ENCODE measurements at places on chromosomes 13 and 19.

- DNase-seq, result no peak
These were observed 659 bp downstream of the GNA11 start for GRCh38 chr19:3094601-3095440.

DNA sequence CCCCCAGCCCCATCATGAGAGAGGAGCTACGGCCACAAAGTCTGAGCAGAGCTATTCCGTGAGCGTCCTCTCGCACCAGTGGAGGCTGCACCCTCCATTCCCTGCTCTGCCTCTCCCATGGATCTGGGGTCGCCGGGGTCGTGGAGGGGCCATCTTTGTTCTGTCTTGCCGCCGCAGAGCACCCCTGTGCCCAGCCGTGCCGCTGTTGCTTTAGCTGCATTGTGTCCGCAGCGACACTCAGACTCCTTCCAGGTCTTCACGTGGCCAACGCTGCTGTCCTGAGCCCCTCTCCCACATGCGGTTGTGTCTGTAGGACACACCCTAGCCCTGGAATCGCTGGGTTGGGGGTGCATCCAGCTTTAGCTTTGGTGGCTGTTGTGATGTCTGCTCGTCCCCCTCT is 15.8 kb downstream of the YIPF2 start:
- DNase-seq, result no peak

GRCh38 chr19:50562329-50562728 is 5.9 kb downstream of the LRRC4B start:
- no peak for DNase-seq

- DNase-seq, result no peak
These were observed 4.1 kb upstream of the CDC16 start for GRCh38 chr13:114230575-114230974.

- DNase-seq, result no peak
These were observed 92.1 kb downstream of the GADD45B start for GRCh38 chr19:2567996-2568395.

DNA sequence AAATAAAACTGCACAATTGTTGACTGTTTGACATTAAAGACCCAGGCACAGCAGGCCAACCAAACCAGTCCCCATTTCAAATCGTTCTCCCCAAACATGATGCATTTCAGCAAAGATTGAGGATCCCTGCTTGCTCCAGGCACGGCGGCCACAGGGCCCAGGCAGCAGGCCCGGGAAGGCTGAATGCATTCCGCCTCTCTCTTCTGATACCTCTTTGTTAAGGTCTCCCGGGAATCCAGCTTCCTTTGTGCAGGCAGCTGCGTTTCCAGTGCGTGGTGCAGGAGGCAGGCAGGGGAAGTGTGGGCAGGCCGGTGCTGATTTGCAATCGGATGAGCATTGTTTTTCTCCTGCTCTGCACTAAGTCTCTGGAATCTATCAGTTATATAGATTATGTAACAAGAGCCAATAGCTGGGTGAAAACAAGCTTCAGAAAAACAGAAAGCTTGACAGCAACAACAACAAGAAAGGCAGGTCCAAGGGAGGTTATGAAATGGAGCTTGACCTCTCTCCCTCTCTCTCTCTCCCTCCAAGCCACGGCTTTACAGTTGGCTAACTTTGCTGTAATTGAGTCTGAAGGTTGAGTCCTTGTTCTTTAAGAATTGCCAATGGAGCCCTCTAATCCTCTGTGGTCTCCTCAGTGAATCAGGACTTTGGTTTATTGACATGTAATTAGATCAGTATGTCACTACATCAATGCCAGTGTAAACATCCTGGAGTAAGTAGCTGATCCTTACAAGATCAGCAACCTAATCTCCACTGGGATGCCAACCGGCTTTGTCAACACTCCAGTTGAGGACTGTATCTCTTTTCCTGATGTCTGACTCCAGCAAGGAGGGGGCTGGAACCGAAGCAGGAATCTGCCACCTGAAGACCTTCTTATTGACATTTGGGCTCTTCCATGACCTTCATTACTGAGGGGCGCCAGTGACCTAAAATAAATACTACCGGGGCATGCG is 338.0 kb downstream of the TEX29 start:
- no peak for DNase-seq

- DNase-seq, result no peak
These were observed 14.8 kb downstream of the SMIM24 start for GRCh38 chr19:3465552-3465951.

DNA sequence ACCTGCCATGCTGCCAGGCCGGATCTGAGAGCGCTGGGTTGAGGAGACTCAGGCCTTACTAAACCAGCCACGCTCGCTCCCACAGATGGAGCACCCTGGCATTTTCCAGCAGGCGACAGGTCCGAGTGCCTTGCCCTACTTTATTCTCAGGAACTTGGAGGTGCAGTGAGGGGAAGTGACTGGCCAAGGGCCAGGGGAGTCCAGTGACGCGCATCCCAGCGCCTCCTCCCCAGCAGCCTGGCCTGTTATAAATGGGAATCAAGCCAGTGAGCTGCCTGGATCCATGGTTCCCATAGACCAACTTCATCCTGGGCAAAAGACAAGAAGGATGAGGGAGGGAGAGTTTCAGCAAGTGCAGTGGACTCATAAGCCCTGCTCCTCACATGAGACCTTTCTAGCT is 35.5 kb downstream of the TMED1 start:
- no peak for DNase-seq

GRCh38 chr13:109615721-109616420 is 170.5 kb downstream of the IRS2 start:
- DNase-seq, result no peak

DNA sequence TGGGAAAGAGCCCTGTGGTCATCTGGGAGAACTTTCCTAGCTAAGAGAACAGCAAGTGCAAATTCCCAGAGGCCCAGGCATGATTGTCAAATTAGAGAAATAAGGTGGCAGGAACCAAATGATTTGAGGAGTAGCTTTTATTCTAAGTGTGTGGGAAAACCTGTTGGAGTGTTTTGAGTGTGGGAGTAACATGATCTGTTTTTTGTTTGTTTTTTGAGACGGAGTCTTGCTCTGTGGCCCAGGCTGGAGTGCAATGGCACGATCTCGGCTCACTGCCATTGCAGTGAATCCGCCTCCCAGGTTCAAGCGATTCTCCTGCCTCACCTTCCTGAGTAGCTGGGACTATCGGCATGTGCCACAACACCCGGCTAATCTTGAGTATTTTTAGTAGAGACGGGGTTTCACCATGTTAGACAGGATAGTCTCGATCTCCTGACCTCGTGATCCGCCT is 2.4 kb downstream of the SAE1 start:
- no peak for DNase-seq

DNA sequence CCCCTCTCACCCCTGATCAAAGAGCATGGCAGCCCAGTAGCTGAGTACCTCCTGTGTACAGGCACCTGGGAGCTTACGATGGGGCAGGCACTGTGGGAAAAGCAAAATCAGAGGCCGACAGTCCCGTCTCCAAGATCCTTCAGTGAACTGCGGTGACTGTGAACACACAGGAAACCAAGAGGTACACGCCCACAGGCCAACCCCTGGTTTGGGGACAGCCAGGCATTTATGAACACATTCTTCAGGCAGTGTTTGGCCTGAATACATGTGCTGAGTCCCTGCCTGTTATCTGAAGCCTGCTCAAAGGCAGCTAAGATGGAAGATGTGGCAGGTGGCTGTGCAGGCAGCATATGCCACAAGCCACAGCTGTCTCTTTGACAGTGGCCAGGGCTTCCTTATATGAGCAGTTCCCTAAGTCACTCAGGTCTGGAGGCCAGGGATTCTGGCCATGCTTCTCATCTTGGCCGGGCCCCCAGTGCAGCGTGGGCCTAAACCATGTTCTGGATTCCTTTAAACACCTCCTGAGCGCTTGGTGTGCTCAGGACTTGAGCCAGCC is 123.6 kb downstream of the UQCRFS1 start:
- DNase-seq, result no peak

GRCh38 chr19:37738371-37738770 is 18.8 kb upstream of the ZNF607 start:
- no peak for DNase-seq

GRCh38 chr13:46778890-46779289 is 18.1 kb downstream of the ESD start:
- no peak for DNase-seq

DNA sequence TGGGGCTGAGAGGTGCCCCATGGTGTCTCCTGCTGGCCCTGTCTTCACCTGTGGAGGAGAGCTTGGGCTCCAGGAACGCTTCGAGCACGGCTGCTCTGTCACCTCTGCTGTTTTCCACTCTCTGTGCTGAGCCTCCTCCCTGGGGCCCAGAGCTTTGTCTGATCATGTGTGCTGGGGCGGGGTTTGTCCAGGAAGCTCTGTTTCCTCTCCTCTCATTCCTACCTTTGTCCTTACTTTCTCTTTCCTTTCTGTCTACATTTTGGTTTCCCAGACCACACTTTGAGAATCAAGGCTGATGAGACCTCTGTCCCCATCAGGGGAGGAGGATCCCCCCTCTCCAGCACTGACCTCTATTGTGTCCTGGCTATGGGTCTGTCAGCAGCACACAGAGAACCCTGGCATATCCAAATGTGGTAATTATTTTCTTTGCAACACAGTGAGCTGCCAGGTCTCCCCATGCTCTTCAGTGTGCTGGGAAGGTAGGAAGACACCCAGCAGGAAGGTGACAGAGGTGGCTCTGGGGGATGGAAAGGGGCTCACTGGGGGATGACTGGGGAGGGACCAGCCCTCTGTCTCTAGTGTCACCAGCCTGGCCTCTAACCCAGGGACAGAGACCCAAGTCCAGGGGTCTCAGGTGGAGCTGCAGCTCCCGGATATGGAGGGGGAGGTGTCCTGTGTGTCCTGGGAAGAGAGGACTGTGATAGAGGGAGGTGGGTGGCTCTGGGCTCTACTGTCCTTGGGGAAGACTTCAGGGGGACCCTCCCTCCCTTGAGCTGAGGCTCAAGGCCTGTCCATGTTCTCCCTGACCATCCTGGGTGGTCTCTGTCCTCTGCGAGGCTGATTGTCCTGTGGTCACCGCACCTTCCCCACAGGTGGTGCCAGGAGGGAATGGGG is at the start of gene CEACAM1:
CEACAM1 (minus strand) TSS at position 128 of the 894 bp plus-strand sequence; CDS start at position 21, 107 bp downstream.
- peak; percentile 50 for DNase-seq

DNA sequence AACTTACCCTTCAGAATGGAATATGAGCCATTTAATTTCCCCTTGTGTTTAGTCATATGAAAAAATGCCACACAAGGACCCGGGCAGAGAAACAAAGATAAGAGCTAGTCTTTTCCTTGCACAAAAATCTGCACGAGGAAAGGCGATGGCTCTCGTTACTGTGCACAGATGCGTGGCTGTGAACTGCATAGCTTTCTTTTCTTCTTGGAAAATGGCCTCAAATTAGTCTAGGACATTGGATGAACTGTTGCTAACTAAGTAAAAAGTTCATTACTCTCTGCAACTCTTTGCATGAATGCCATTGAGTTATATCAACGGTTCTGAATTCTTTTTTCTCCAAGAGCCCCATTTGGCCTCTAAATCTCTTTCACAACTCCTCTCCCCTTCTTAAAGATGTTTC is 125.2 kb downstream of the COG6 start:
- no peak for DNase-seq

GRCh38 chr19:4374498-4375163 is 25.7 kb downstream of the SH3GL1 start:
- DNase-seq, result no peak

GRCh38 chr19:32718286-32718685 is 1.3 kb upstream of the TDRD12 start:
- DNase-seq, result no peak

- no peak for DNase-seq
These were observed 5.4 kb upstream of the ZNF765 start for GRCh38 chr19:53389571-53389970.

DNA sequence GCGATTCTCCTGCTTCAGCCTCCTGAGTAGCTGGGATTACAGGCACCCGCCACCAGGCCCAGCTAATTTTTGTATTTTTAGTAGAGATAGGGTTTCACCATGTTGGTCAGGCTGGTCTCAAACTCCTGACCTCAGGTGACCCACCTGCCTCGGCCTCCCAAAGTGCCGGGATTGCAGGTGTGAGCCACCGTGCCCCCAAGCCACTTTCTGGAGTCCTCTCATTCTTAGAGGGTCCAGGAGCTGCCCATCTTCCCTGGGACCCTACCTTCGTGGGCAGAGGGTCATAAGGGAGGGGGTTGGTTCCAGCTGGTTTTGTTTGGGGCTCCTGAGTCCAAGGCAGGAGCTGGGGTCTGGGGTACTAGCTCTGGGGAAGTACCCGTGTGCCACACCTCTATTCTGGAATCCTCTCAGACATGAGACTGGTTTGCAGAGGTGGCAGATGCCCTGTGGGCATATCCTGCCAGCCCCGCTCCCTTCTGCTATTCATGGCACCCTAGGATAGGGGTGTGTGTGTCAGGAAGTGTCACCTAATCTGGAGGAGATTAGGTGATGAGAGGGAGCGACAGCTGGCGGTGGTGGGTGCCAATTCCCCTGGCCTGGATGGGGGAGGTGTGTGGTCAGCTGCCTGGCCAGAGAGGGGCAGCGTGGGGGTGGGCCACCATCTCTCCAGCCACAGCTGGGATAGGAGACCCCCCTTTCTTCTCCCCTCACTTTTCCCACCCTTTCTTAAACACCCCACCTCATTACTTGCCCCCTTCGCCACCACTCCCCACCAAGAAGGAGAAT is 2.1 kb downstream of the PRMT1 start:
- no peak for DNase-seq

GRCh38 chr19:4609878-4610511 is 29.3 kb upstream of the TNFAIP8L1 start:
- no peak for DNase-seq

DNA sequence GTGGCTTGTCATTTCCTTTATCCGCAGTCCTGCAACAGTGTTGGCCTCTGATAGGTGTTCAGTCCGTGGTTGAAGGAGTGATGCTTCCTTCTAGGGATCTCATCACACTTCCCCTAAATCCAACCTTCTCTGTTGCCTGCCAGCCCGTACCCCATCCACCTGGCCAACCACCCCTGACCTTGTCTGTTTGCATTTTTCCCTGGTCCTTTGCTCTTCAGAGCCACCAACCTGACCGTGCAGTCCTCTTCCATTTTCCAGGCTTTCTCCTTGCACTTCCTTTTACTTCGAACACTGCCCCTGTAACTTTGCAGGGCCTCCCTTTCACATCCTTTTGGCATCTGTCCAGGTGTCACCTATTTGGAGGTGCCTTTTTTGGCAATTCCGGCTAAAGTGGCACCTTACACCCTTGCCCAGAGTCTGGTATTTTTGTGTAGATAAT is 696 bp downstream of the ZNF460 start:
- peak; percentile 16 for DNase-seq

DNA sequence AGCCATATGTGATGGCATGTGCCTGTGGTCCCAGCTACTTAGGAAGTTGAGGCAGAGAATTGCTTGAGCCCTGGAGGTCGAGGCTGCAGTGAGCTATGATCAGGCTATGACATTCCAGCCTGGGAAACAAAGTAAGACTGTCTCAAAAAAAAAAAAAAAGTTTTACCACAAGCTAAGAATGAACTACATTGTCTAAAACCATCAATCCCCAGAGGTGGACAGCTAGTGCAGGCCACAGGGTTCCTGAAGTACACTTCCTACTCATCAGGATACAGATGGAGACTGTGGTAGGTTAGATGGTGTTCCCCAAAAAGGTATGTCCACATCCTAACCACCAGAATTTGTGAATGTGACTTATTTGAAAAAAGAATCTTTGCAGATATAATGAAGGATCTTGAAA is 63.5 kb upstream of the DOCK9 start:
- no peak for DNase-seq

GRCh38 chr13:46595136-46595884 is 42.3 kb downstream of the LRCH1 start:
- DNase-seq, result no peak

- no peak for DNase-seq
These were observed 6.5 kb downstream of the KCNN4 start for GRCh38 chr19:43774103-43774939.
